Suprapubic skin (tissue), 4 donors: ENCODE measurements at places on chromosomes 2 and 18. TPM values are rescaled to one million over a fixed set of nuclear protein-coding genes. Genes with fewer than 3 reads are reported as not detected.

DNA sequence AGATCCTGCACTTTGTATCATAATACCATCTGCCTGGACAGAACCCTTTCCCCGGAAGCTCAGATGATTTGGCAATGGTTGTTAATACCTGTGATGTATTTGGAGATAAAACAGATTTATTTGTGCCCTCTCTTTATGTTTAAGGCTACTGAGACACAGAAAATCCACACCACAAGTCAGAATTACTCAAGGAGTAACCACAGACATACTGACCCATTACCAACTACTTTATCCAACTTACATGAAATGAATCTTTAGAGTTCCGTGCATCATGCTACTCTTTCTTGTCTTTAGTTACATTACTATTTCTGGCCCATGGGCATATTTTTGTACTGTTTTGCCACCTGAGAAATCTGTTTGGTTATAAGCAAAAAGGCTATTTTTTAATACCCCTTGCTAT, 384.0 kb downstream of the STK39 start:
- H3K27me3 ChIP-seq, result no peaks in the 10 kb centered on the region
- H3K36me3 ChIP-seq, result no peaks in the 10 kb centered on the region
- H3K4me1 ChIP-seq, result no peaks in the 10 kb centered on the region
- H3K4me3 ChIP-seq, result no peak overlapping the region

The ARHGAP15 gene
- total RNA-seq, result 2.9 TPM

GRCh38 chr18:56391931-56392590, 246.3 kb downstream of the TXNL1 start:
- H3K36me3 ChIP-seq, result no peaks in the 10 kb centered on the region
- no peaks in the 10 kb centered on the region for H3K27me3 ChIP-seq
- H3K4me3 ChIP-seq, result no peak overlapping the region
- H3K27ac ChIP-seq, result no peak overlapping the region
- DNase-seq, result no peak
- H3K4me1 ChIP-seq, result peaks cover 8% of the 10 kb centered on the region

The ANKRD30BL gene
- total RNA-seq, result not detected

DNA sequence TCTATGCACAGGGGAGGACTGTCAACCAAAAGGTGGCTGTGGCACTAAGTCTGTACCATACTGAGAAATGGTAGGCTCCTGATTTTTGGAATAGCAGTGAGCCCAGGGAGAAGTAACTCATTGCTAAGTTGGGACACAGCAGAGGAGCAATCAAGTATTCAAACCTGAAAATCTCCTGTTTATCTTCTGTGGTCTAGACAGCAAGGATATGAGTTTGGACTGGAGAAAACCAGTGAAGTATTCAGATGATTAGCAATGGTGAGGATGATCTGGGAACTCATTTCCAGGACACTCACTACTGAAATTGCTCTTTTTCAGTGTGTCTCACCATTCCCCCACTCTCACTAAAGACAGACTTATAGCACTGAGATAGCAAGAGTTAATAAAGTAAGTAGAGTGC, 112.0 kb downstream of the GULP1 start:
- H3K4me3 ChIP-seq, result no peak overlapping the region

- H3K4me3 ChIP-seq, result no peak overlapping the region
- DNase-seq, result no peak
Observed at GRCh38 chr2:181984060-181984459, 1.6 kb upstream of the PPP1R1C start.

DNA sequence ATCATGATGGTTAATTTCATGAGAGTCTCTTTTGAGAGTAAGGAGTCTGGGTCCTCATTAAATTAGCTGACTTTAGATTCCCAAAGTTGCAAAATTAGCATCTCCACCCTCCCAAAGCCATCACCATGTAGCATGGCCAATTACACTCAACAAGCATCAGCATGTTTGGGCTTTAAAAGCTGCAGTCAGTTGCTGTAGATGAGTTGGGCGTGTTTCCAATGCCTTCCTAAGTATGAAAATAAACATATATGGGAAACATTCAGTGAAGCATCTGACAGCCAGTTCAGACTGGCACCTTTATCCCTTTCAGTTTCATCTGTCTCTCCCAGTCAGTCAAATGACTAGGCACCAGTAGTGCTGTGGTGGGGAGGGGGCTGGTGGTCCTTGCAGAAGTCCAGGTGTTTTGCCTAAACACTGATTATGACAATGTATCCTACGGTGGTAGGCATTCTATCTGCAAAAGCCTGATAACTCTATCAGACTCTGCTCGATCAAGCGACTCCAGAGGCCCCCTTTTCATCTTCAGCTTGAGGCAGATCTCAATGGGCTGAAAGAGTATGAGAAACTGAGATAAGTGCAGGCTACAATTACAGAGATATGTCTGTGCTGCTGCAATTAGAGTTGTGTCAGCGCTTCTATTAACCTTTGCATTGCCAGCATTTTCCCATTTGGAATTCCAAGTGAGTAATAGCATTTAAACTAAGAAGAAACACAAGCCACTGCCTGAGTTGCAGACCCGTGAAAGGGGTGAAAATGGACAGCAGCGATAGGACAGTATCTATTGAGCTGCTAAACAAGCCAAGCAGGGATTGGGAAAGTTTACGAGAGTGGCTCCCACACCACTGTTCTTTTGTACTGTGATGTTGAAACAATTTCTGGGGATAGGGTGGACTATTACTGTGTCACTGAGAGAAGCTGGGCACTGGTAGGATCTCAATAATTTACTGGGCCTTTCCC, 67.3 kb upstream of the SPOPL start:
- peak overlapping the region; percentile 76 for H3K27ac ChIP-seq
- H3K4me3 ChIP-seq, result no peak overlapping the region
- no peaks in the 10 kb centered on the region for H3K36me3 ChIP-seq

The REG1B gene
- total RNA-seq, result not detected

The TMEM163 gene
- total RNA-seq, result not detected

The DPP10 gene
- 1.4 TPM for total RNA-seq

GRCh38 chr2:78147466-78147865, 625.3 kb upstream of the LRRTM4 start:
- H3K27me3 ChIP-seq, result no peaks in the 10 kb centered on the region
- no peak overlapping the region for H3K27ac ChIP-seq
- H3K4me1 ChIP-seq, result no peaks in the 10 kb centered on the region
- no peak overlapping the region for H3K4me3 ChIP-seq
- H3K36me3 ChIP-seq, result no peaks in the 10 kb centered on the region

DNA sequence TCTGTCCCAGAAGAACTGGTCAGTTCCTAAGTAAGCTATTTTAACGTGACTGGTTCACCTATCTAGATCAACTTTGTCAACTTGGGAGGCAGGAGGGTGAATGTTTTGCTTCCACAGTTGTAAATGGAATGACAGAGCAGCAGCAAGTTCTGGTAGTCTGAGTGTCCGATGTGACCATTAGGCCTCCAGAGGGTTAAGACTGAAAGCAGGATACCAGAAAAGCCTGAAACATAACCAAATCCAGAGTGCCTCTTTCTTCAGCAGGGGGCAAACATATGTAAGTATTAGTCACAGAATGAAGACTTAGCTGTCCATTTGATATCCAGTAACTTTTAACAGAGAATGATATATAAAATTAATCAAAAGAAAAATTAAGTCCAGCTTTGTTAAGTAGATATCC, 9.2 kb downstream of the HOXD3 start:
- H3K27ac ChIP-seq, result no peak overlapping the region
- no peaks in the 10 kb centered on the region for H3K36me3 ChIP-seq
- no peak for DNase-seq
- no peak overlapping the region for H3K4me3 ChIP-seq

DNA sequence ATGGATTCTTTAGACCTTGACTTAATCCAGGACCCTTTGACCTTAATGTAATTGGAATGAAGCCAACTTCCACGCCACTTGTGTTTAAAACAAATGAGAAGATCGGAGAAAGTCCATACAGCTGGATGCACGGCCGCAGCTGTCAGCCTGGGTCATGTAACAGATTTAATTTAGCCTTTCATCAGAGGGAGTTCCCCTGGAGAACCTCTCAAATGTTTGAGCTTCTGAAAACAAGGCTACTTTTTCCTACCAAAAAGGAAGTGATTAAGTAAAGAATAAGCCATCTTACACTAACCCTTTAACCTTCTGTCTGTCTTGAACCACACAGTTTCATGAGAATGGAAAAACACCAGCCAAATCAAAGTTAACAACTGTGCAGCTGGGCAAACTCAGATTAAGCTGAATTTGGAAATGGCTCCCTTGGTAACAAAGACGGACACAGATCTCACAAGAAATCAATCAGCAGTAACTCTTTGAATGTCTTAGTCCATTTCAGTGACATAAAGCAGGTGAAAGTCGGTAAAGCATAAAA, 103.6 kb downstream of the DOCK10 start:
- no peaks in the 10 kb centered on the region for H3K36me3 ChIP-seq
- H3K4me3 ChIP-seq, result no peak overlapping the region
- no peaks in the 10 kb centered on the region for H3K27me3 ChIP-seq
- no peak for DNase-seq
- no peak overlapping the region for H3K27ac ChIP-seq

GRCh38 chr2:67054728-67055127, 342.4 kb upstream of the ETAA1 start:
- H3K27me3 ChIP-seq, result no peaks in the 10 kb centered on the region
- no peak for DNase-seq
- no peak overlapping the region for H3K4me3 ChIP-seq

The HK2 gene
- 24.4 TPM for total RNA-seq

The ANKRD23 gene
- total RNA-seq, result 6.2 TPM

DNA sequence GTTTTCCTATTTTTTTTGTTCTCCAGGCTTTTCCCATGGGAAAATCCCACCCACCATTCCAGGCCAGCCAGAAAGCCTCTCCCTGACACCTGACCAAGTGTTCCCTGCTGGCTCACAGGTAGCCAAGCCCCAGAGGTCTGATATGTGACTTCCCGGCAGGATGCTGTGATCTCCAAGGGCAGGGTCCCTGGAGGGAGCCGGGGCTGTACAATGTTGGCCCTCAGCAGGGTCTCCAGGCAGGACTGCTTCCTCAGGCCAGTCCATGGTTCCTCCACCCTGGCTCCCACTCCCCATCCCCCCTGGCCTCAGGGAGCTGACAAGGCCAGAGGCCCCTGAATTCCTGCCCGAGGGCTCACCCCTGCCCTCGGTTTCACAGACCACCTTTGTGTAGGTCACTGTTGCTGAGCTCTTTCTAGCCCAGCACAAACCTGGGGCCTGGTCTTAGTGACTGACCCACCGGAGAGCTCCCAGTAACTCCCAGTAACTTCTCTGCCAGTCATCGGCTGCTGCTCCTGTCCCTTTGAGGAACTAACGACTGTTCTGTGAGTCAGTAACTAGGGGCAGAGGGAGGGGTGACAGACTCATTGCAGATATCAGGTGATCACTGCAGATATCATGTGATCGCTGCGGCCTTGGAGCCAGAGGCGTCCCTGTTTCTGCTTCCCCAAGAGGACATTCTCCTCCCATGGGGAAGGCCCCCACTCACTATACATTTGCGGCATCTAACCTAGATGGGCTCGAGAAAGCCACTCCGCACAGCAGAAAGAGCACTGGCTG, 38.7 kb downstream of the SDC1 start:
- no peak overlapping the region for H3K4me3 ChIP-seq
- no peaks in the 10 kb centered on the region for H3K36me3 ChIP-seq
- no peak for DNase-seq
- H3K4me1 ChIP-seq, result peaks cover 47% of the 10 kb centered on the region
- peak overlapping the region; percentile 27 for H3K27ac ChIP-seq

DNA sequence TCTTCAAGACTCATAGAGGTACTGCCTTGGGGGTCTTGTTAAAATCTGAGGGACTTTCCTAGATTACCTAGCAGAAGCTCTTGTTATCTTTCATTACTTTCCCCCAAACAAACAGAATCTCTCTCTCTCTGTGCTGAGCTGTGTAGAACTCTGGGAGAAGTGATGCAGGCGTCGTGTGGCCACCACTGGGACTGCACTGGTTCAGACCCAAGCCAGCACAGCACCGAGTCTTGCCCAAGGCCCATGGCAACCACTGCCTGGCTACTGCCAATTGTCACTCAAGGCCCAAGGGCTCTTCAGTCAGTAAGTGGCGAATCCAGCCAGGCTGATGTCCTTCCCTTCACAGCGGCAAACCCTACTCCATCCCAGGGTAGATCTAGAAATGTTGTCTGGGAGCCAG, 28.6 kb downstream of the PPP1R1C start:
- no peaks in the 10 kb centered on the region for H3K27me3 ChIP-seq
- DNase-seq, result no peak
- H3K36me3 ChIP-seq, result no peaks in the 10 kb centered on the region
- no peaks in the 10 kb centered on the region for H3K4me1 ChIP-seq
- H3K4me3 ChIP-seq, result no peak overlapping the region

DNA sequence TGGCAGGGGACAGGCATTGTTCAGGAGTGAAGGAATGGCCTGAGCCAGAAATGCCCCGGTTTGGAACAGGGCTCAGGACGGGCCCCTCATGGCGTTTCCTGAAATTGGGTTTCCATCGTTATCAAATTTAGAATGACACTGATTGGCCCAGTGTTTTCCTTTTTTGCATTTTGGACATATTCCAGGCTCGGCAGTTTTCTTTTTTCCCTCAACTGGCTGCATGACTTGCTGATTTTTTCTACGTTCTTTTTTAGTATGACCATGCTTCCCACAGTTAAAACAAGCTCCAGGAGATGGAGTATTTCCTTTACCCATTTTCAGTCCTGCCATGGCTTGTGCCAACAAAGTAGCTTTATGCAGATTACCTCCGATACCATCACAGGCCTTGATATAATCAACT, 20.4 kb upstream of the LYG2 start:
- no peak for DNase-seq
- H3K27me3 ChIP-seq, result no peaks in the 10 kb centered on the region
- no peaks in the 10 kb centered on the region for H3K36me3 ChIP-seq
- no peaks in the 10 kb centered on the region for H3K4me1 ChIP-seq
- no peak overlapping the region for H3K4me3 ChIP-seq

DNA sequence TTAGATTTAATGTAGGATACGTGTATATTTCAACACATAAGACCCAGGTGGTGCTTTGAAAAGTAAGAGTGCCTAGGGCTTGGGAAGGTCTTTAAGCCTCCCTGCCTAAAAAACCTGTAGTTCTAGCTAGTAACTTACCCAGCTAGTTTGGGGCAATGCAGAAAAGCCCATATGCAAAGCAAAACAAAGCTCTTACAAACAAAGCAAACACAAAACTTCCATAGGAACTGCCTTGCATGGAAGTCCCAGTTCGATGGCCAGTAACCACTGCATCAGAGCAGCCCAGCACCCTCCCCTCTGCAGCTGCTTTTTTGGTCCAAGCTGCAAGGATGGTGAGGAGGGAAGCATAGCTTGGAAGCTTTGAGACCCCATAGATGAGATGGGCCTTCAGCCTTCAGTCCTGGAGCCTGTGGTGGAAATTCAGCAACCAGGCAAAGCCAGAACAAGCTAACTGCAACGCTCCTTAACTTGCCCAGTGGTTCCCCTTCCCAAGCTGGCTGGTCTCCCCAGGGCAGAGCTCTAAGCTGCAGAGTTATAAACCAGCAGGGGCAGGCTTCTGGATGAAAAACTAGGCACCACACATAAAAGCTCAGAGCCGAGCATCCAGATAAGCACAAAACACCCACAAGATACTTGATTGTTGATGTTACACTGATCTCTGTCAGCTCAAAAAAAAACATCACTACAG, 16.2 kb downstream of the C2orf76 start:
- H3K27ac ChIP-seq, result peak overlapping the region; percentile 84
- H3K36me3 ChIP-seq, result no peaks in the 10 kb centered on the region
- no peaks in the 10 kb centered on the region for H3K27me3 ChIP-seq
- DNase-seq, result no peak
- no peak overlapping the region for H3K4me3 ChIP-seq

DNA sequence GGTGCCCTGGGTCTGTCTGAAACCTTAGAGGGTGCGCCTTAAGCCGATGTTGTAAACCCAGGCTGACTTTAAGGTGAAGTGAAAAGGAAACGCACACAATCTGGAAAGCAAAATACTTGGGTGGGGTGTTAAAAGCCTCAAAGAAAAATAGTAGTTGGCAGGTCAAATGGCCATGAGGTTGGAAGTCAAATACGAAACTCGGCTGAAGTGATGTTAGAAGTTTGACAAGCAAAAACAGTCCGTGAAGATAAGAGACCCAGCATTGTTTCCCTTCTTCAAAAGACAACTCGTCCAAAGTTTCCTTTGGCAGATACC, 1.4 kb upstream of the CDC42EP3 start:
- no peaks in the 10 kb centered on the region for H3K27me3 ChIP-seq
- H3K4me3 ChIP-seq, result peak overlapping the region; percentile 68
- peak overlapping the region; percentile 83 for H3K27ac ChIP-seq
- no peaks in the 10 kb centered on the region for H3K36me3 ChIP-seq
